ENCODE measurements at places on chromosomes 12 and 14. TPM values are rescaled to one million over a fixed set of nuclear protein-coding genes. Genes with fewer than 3 reads are reported as not detected.

GRIP1 gene
- 4.7 TPM for total RNA-seq

PTPRR gene
- 2.1 TPM for total RNA-seq

CCDC197 gene
- not detected for total RNA-seq

DNM1L gene
- total RNA-seq = 45.4 TPM

RAD9B gene
- total RNA-seq = 1.8 TPM

KLRB1 gene
- 17.3 TPM for total RNA-seq

MSRB3 gene
- total RNA-seq = 11.1 TPM

MIP gene
- not detected for total RNA-seq

AQP2 gene
- total RNA-seq = not detected

- peak; percentile 80 for DNase-seq
These were observed 93.1 kb upstream of the EVL start for GRCh38 chr14:99971941-99972747.

GRCh38 chr14:105952222-105952621 is 425.8 kb downstream of the TMEM121 start:
- DNase-seq = no peak

- DNase-seq = no peak
These were observed 989.1 kb upstream of the TMEM132C start for GRCh38 chr12:127277882-127278281.

DNA sequence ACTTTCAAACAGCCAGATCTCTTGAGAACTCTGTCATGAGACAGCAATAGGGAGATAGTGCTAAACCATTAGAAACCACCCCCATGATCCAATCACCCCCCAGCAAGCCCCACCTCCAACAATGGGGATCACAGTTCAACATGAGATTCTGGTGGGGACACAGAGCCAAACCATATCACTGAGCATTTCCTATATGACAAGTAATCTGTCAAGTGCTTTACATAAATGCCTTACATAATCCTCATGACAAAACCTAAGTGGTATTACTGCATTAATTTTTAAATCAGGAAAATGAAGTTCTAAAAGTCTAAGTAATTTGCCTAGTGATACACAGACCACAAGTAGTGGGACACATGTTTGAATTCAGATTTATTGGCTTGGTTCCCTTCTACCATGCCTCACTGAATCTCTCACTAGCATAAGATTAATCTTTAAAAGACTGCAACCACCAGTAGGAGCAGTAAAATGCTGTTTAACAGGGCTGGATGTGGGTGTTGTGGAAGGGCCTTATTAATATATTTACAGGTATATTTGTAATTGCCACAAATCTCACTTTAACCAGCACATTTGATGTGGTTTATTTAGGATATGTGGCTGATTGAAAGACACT is 323.1 kb upstream of the FBXO33 start:
- no peak for DNase-seq

- DNase-seq = no peak
These were observed 122.2 kb downstream of the AEBP2 start for GRCh38 chr12:19561411-19561961.

- DNase-seq = no peak
These were observed 60.3 kb downstream of the MED13L start for GRCh38 chr12:116217045-116217735.

DNA sequence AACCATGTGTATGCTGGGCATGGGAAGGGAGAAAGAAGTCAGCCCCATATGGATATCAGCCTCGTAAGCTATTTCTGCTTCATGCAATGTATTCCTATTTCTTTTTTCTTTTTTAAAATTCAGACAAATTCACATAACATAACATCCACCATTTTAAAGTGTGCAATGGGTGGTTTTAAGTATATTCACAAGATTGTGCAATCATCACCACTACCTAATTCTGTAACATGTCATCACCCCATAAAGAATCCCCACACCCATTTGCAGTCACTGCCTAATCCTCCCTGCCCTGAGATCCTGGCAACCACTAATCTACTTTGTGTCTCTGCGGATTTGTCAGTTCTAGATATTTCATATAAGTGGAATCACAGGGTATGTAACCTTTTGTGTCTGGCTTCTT is 9.5 kb downstream of the POMT2 start:
- DNase-seq = no peak

DNA sequence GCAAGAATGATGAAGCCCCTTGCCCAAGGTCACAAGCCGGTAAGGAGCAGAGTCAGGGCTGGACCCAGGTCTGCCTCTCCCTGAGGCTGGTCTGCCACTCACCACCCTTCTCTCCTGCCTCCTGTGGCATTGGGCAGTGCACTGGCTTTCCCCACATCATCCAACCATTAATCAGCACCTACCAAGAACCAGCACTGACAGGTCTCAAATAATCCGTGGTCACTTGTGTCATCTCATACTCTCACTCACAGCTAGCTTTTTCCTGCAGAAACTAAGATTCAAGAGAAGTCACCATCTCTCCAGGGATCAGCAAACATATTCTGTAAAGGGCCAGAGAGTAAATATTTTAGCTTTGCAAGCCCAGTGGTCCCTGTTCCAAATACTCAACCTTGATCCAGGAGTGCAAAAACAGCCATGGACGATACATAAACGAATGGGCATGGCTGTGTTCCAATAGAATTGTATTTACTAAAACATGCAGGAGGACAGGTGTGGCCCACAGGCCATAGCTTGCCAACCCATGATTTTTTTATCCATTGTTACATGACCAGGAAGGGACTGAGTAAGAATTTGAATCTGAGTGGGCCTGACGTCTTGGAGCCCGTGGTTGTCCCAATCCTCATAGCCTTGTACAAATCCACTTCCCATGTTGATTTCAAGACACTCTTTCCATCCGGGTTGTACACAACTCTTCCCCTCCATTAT is 374.2 kb downstream of the BCL11B start:
- no peak for DNase-seq

- no peak for DNase-seq
These were observed 22.4 kb upstream of the CLEC2D start for GRCh38 chr12:9646794-9647781.

- no peak for DNase-seq
These were observed 166.0 kb downstream of the IPO8 start for GRCh38 chr12:30529489-30530269.

GRCh38 chr12:51441583-51441982 is 17.0 kb downstream of the SLC4A8 start:
- no peak for DNase-seq

DNA sequence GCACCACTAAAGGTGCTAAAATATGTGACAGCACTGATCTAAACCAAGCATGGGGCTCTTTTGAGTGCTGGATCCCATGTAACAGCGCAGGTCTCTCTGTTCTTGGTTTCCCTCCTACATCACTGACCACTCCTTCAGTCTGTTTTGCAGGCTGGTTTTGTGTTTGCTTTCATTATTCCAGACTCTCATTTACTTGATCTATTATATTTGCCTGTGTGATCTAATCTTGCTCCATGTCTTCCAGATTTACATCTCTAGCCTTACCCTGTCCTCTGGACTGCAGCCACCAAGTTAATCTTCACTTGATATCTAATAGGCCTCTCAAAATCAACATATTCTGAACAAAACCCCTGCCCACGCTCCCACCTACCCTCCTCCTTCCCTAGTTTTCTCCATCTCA is 8.6 kb downstream of the GLIPR1 start:
- no peak for DNase-seq

DNA sequence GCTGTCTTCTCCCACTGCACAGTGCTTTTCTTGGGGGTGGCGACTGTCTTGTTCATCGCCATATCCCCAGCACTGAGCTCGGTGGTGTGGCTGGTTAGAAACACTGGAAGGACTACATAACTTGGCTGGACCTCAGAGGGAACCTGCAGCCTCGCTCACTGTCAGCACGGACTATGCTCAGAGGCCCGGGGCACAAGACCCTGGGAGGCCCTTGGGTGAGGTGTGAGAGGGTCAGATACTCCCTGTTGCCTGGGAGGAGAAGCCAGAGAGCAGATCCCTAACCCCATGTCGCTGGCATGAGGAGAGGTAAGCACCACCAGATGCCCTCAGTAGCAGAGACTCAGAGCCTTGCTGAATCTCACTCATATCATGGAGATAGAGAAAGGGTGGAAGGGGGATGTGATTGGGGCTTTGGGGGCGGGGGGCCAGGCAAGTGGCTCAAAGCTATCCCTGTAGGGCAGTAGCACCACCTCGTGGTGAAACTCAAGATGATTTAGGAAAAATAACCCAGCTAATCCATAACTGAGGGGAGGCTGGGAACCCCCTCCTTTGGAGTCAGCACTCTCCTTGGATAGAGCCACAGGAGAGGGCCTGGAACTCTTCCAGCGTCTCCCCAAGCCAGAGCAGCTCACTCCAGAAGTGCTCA is 18.7 kb upstream of the HDAC7 start:
- DNase-seq = no peak

GRCh38 chr12:132259364-132259871 is 70.0 kb downstream of the GALNT9 start:
- no peak for DNase-seq

DNA sequence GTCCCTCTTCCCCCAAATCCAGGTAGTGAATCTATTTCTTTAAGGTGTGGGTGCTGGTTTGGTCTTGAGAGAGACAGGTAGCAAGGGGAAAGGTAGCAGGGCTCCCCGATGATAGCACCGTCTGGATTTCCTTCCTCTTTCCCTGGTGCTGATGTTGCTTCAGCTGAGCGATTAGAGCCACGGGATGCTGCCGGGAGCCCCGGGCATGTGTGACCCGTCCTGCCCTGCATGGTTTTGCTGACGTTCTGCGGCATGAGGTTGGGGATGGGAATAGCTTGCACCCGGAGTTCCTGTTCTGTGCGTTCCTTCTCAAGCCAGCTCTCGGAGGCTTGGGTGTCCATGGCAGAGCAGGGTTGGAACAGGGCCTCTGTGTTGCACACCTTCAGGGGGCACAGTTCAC is 107.3 kb downstream of the TSPAN9 start:
- no peak for DNase-seq

DNA sequence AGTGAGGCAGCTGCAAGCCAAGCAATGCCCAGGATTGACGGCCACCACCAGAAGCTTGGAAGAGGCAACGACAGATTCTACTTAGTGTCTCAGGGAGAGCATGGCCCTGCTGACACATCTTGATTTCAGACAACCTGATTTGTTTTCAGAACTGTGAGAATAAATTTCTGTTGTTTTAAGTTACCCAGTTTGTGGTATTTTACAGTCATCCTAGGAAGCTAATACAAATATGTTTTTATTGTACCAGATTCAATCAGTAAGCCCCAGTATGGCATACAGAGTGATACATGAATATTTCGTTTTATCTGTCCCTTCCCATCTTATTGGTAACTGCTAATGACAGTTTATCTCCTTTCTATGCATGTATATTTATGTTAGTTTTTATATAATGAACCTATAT is 62.3 kb downstream of the SAMD4A start:
- DNase-seq = no peak

GRCh38 chr12:93786656-93787397 is 109.7 kb downstream of the CRADD start:
- DNase-seq = no peak

DNA sequence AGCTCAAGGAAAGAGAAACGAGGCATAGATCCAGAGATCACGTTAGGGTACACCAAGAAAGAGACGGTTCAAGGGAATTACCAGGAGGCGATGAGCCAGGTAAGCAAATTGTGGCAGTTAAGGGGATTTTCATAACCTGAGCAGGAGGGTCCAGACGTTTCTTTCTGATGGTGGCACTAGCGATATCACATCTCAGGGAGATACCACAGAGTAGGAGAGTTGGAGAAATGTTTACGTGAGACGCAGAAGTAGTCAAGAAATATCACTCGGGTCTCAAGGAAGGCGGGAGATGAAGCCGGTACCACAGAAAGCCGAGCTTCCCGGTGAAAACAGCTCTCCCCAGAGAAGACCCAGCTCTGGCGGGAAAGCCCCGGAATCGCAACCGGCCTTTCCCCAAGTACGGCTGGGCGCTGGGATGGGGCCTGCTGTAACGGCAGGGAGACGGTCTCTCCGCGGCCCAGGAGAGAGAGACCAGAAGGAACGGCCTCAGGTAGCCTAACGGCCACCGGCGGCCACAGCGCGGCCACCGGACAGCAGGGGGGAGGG is 485 bp downstream of the SENP1 start:
- no peak for DNase-seq

DNA sequence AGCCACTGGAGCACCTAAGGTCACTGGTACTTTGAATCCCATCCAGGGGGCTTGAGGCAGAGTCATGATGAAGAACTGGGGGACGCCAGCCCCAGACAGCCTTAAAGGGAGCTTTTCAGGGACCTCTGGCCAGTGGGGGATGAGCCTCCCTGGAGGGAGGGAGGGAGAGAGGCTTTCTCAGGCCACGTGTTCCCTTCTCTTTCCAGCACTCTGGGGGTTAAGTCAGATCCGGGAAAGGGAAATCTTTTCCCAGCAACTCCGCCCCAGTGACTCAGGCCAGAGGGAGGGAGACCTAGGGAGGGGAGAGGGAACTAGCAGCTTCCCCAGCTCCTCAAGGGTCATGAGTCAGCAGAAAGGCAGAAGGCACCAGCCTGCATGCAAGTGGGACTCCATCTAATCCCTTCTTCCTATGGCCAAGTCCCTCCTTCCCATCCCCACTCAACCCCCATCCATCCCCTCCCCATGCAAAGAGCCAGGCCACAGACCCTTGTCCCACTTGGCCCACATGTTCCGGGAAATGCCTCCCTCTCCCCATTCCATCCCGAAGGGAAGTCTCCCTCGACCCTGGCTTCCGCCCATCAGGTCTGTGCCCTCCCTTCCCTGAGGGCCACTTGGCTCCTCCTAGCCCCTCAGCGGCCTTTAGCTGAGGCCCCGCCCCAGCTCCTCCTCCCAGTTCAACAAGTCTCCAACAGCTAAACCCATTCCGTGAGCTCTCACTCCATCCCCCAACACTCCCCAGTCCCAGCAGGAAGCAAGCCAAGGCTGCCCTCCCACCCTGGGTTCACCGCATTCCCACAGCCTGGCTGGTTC is 5.6 kb downstream of the TNFRSF1A start:
- peak; percentile 95 for DNase-seq

DNA sequence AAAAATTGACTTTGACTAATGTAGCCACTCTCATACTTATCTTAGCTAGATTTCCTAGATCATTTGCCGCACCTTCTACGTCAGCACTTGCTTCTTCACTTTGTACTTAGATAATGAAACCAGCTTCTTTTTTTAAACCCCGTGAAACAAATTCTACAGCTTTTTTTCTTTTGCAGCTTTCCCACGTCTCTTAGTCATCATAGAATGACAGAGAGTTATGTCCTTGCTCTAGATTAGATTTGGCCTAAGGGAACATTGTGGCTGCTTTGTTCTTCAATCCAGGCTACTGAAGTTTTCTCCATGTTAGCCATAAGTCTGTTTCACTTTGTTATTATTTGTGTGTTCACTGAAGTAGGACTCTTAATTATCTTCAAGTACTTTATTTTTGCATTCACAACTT is 94.9 kb downstream of the SLCO1A2 start:
- no peak for DNase-seq

DNA sequence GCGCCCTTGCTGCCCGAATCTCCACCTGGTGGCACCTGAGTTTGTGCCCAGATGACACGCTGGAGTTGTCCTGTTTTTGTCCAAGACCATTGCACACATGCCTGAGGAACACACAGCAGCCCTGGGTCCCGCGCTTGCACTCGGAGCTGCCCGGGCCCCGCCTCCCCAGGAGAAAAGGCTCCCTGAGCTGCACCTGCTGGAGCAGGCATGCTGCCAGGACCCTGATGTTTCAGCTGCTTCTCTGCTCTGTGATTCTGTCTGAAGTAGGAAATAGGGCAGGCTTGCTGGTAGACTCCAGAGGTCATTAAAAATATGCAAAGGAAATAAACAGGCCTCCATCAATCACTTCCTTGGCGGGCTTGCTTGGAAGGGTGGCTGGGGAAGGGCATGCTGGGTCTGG is 271.6 kb downstream of the CACNA1C start:
- no peak for DNase-seq
